Stimulated activated CD8-positive, alpha-beta memory T cell treated with anti-CD3 and anti-CD28 coated beads, Interleukin-4, amount 100 ng/mL, for 1 hour (primary cell): ENCODE measurements at places on chromosomes 7 and 10.

DNA sequence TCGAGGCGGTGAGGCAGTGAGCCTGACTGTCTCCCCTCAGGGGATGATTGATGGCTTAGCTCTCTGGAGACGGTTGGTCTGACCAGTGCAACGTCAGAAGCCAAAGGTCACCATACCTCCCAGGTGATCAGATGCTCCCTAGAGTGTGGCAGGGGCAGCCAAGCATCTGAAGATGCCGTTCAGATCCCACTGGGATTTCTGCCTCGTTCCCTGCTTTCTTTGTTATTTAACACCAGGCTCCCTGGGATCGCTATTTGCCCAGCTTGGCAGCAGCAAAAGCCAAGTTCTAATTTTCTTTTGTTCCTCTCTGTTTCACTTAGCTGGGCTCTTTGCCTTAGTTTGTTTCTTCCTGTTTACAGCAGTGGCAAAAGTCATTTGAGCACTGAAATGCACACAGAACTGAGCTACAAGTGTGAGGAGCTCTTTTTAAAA lies 53.5 kb upstream of the SVIL start:
- no peak for DNase-seq

GRCh38 chr7:158289761-158290523 lies 297.7 kb downstream of the PTPRN2 start:
- no peak for DNase-seq

DNA sequence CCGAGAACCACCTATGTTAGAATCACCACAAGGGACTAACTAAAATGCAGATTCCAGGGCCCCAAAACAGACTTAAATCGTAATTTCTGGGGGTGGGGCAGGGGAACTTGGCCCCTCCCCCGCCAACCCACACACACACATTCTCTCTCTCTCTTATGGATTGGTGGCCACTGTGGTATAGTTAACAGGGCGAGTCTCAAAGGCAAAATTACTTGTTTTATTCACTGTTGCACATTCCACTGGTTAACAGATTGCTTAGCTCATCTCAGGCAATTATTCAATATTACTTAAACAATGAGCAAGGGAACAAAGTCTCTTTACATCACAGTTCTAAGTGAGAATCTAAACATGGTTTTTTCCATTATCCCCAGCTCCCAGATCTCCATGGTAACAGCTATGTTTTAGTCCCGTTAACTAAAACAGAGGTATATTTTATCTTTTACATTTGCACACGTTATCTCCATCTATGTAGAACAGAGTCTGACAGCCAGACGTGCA lies 38.5 kb downstream of the IGF2BP3 start:
- DNase-seq = no peak

- DNase-seq = no peak
Observed at GRCh38 chr7:27211764-27212204, 11.9 kb upstream of the HOXA13 start.
